ENCODE measurements at places on chromosomes 11 and 22. TPM values are rescaled to one million over a fixed set of nuclear protein-coding genes. Genes with fewer than 3 reads are reported as not detected.

DNA sequence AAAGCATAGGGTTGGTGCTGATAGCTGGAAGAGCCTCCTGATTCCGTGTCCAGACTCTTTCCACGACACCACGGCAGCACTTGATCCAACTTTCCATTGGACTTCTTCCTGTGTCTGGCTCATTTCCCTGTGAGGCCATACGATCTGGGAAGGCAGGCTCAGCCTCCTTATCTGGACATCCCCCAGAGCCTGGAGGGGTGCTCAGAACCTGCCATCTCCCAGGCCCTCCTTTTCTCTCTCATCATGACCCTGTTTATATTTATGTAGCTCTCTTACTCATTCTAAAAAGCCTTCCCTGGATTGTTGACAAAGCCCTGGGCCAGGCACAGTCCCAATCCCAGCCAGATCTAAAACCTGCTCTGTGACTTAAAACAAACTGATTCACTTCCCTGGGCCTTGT lies 7.8 kb upstream of the BCL9L start:
- DNase-seq = no peak

DNA sequence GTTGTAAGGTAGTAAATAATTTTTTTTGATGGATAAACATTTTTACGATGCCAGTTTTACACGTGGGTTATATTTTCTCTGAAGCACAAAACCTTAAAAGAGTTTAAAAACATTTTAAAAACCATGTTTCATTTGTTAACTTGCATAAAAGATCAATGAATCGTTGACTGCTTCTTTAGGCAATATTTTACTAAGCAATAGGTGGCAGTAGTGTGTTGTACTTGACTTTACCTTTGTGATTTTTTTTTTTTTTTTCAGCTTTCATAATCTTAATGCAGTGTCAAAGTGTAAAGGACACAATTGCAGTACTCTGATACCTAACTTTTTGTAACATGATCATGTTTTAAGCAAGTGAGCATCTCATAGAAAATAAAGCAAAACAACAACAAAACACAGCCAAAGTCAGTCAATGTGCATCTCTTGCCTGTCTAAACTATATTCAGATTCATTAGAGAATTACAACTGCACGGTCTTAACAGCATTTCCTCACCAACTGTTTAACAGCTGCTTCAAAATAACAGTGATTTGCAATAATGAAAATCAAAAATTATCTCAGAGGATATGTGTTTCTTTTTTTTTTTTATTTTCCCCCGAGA lies 27.7 kb downstream of the DNAJC24 start:
- DNase-seq = no peak

The WNT11 gene
- polyA plus RNA-seq = 15.9 TPM

GRCh38 chr22:41302021-41302767 lies 869 bp downstream of the ZC3H7B start:
- DNase-seq = no peak

- DNase-seq = no peak
Measured at GRCh38 chr11:75351791-75352587, 528 bp upstream of the ARRB1 start.
